Stimulated activated CD8-positive, alpha-beta memory T cell treated with anti-CD3 and anti-CD28 coated beads, Interleukin-7, amount 100 ng/mL, for 1 hour (primary cell): ENCODE measurements at places on chromosomes 7 and 10.
A peak's percentile ranks its signal among the peaks of the same experiment; 100 is the strongest.

DNA sequence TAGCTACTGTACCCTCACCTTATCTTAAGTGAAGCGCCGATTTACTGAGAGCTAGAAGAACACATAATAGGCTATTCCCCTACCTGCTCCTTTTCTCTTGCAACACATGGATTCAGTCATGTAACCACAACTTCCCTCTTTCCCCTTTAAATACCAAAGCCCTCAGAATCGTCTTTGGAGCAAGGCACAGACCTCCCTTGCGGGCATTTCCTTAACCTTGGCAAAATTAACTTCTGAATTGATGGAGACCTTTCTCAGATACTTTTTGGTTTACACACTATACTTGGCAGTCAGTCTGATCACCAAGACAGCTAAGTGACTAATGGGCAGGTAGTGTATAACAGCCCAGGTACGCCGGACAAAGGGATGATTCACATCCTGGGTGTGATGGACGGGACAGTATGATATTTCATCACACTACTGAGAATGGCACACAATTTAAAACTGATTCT lies 72.7 kb upstream of the SEC61G start:
- DNase-seq: no peak

DNA sequence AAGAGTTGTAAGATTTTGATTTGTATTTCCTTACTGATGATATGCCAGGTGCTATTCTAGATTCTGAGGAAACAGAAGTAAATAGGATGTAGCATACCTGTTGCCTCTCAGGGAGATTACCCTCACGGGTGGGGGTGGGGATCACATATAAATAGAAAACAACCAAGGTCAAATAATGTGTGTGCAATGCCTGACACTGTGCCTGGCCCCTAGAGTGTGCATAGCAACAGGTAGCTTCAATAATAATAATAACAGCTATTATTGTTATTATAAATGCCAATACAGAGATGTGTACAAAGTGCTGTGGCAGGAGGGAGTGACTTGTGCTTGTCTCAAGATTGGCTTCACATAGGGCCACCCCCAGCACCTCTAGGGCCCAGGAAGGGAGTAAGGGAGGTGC lies 24.0 kb downstream of the CNNM1 start:
- DNase-seq: no peak

GRCh38 chr10:77180104-77180503 lies 457.5 kb downstream of the KCNMA1 start:
- no peak for DNase-seq

- DNase-seq: peak; percentile 30
These were observed 162.6 kb downstream of the CELF2 start for GRCh38 chr10:11180228-11180627.

DNA sequence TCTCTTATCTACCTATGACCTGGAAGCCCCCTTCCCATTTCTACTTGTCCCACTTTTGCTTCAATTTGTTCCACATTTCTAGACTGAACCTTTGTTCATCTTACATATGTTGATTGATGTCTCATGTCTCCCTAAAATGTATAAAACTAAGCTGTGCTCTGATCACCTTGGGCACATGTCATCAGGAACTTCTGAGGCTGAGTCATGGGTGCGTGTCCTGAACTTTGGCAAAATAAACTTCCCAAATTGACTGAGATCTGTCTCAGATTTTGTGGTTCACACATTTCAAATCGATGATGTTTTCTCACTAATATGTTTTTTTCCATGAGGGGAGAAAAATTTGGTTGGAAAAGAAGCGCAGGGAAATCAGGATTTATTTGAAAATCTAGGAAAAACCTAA lies 406.2 kb upstream of the LRRTM3 start:
- no peak for DNase-seq

GRCh38 chr10:23204773-23205172 lies 12.7 kb downstream of the PTF1A start:
- DNase-seq: no peak

- DNase-seq: no peak
These were observed 192.1 kb downstream of the KCNMA1 start for GRCh38 chr10:77445547-77445946.

DNA sequence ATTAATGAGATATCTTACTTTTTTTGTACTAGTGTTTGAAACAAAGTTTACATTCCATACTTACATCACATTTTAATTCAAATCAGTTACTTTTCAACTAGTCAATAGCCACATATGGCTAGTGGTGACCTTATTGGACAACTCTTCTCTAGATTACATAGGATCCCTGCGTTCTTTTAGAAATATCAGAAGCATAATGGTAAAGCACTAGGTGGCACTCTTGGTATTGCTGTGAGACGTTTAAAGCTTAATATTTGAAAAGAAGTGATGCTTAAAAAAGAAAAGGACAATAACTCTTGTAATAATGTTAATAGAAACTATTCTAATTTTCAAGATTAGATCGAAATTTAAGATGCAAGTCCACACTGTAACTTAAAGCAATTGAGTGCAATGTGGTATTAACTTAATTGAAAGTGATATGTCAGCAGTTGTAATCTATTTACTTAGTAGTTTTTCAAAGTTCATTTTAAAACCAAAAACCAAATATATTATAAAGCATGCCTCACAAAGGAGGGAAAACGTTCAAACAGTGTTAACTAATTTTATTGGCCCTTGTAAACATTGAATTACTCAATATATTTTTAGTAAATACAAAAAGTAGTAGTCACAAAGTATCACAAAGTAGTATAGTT lies 339.1 kb downstream of the ATRNL1 start:
- no peak for DNase-seq

DNA sequence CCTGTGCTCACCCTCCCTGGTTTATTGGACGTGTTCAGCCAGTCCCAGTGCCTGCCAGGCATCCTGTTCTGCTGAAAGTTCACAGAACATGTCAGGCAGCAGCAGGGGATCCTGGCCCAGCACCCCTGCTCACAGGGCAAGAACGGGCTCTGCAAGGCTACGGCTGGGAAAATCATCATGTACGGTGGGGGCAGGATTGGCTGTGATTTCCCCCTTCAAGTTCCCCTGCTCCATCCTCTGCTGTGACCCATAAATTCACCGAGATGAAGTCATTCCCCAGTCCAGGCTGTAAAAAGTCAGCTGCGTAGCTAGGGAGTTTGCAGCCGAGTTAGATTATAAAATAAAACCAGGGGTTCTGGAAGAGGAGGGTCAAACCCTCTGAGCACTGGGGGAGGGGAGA lies 484.1 kb upstream of the ZMIZ1 start:
- DNase-seq: no peak

DNA sequence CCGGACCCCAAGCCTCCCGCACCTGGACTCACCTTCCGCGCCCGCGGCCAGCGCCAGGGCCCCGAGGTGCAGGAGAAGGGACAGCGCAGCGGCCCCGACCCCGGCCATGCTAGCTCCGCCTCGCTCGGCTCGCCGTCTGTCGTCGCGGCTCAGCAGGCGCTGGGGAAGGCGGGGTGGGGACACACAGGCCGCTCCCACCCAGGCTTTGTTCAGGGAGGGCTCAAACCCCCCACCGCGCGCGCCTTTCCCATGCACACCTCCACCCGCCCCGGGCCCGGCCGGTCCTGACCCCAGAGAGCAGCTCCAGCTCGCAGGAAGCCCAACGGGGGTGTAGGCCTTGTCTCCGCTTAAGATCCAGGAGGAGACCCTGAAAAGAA lies at the start of gene KCP:
KCP (minus strand) TSS at position 141 of the 377 bp plus-strand sequence; CDS start at position 108, 33 bp downstream.
- DNase-seq: no peak

GRCh38 chr7:128986609-128987008 lies 48.9 kb downstream of the IRF5 start:
- no peak for DNase-seq

- no peak for DNase-seq
These were observed 216.6 kb downstream of the AGMO start for GRCh38 chr7:15345216-15345615.

GRCh38 chr7:121954803-121955202 lies 81.8 kb downstream of the PTPRZ1 start:
- no peak for DNase-seq

GRCh38 chr10:6091630-6092029 lies 2.8 kb downstream of the RBM17 start:
- DNase-seq: no peak

DNA sequence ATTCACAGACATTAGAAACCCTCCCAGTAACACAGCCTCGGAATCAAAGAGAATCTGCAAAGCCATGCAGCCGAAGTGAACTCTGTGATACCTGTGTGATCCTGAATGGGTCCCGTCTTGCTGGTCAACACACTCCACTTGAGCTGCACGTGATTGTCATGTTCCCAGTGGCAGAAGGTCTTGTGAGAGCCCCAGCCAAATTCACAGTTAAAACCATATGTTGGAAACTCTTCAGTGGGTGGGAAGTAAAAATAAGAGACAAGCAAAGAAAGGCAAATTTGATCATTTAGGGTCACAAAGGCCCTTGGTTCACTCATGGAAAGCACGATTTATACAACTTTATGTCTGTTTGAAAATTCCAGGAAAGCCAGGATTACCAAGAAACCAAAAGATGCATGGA lies 142.3 kb downstream of the NRP1 start:
- no peak for DNase-seq

- no peak for DNase-seq
These were observed 63.9 kb upstream of the FAM20C start for GRCh38 chr7:128171-129080.

- DNase-seq: no peak
These were observed 164.3 kb downstream of the JAZF1 start for GRCh38 chr7:28016297-28016696.

DNA sequence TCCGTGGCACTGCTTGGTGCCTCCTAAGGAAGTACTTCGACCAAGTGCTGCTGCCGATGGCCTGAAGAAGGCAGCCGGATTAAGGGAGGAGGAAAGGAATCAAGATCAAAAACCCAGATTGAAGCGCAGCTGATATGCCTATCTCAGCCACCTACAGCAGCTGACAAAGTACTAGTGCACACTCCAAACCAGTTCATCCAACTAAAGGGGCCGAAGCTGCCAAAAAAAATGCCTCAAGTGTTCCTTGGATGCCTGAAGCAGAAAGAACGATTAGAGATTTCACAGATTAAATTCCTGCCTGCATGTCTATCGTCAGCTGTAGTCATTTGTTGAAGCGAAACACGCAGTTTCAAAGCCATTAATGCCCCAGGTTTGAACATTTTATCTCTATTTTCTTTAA lies 65.7 kb downstream of the TNRC18 start:
- no peak for DNase-seq

DNA sequence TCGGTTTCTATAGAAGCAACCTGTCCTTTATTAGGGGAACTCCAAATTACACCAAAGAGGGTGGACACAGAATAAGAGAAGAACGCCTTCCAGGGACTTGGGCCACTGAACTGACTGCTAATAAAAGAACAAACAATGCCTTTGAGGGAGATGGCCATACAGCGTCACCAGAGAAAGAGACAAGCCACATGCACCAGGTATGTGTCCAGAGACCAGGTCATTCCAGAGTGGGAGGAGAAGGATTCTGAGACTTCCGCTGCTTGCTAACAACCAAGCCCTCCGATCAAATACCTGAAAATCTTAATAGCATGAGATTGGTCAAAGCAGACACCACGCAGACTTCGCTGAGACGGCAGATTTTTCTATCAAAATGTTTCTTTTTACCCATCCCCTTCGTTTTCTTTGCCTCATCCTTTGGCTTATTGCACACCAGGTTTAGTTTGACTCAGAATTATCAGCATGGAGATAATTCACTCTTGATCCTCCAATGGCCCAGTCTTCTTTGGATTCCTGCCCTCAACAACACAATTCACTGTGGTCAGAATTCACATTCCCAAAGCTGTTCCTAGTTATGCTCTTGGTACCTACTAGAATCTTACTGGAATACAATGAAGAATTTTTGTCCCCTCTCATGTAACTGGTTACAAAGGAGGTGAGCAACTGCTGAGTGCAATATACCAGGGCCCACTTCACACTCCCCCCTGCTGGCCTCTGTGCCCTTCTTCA lies 87.4 kb upstream of the DDC start:
- no peak for DNase-seq

DNA sequence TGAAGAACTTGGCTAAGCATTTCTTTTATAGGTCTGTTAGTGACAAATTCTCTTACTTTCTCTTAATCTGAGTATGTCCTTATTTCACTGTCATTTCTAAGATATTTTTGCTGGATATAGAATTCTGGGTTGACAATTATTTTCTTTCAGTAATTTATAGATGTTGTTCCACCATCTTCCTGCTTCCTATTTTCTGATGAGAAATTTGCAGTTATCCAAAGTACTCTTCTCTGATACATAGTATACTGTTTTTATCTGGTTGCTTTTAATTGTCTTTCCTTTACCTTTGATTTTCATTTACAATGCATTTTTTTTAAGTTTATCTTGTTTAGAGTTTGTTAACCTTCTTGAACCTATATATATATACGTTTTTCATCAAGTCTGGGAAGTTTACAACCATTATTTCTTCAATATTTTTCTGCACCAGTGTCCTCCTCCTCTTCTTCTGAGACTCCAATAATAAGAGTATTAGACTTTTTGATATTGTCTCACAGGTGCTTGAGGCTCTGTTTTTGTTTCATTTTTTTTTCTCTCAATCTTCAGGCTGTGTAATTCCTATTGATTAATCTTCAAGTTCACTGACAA lies 101.6 kb upstream of the INSIG1 start:
- no peak for DNase-seq

DNA sequence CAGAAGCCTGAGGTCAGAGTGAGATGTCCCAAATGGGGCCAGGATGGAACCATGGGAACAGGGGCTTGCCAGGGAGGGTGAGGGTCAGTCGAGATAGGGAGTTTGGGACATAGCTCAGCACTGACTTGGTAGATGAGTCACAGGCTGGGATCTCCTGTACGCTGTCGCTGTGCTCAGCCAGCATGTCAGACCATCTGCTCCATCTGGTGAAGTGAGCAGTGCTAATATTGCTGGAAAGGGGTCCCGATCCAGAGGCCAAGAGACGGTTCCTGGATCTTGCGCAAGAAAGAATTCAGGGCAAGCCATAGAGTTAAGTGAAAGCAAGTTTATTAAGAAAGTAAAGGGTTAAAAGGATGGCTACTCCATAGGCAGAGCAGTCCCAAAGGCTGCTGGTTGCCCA lies 505.6 kb downstream of the GALNT17 start:
- DNase-seq: no peak

DNA sequence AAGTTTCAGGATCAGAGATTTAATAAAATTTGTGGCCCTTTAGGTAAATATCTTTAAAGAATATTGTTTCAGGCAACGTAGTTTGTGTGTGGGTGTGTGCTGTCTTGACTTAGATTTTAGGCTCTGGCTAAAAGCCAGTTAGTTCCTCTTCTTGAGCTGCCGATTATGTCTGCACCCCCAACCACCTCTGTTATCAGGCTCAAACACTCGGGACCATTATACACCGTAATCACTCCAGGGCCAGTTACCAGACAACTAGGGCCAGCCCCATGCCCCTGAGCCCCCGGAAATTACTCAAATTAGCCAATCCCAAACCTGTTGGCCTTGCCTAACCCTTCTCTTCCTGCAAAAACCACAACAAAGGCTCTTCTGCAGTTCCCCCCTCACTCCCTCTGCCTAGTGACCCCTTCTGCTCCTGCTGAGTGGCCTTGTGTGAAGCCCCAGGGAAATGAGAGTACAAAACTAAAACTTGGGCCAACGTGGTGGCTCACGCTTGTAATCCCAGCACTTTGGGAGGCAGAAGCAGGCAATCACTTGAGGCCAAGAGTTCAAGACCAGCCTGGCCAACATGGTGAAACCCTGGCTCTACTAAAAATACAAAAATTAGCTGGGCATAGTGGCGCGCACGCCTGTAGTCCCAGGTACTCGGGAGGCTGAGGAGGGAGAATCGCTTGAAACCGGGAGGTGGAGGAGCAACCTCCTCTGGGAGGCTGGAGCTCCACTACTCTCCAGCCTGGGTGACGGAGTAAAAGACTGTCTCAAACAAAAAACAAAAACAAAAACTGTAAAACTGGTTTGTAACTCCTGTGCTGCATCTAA lies 9.2 kb upstream of the HNRNPF start:
- no peak for DNase-seq
